Stimulated activated CD4-positive, alpha-beta T cell treated with anti-CD3 and anti-CD28 coated beads, TNF-alpha, amount 100 ng/mL, for 1 hour (primary cell): ENCODE measurements at places on chromosomes 1 and 21.

- no peak for DNase-seq
Observed at GRCh38 chr1:58592522-58593134, 15.6 kb upstream of the TACSTD2 start.

GRCh38 chr1:224852901-224853568 lies 76.4 kb upstream of the DNAH14 start:
- no peak for DNase-seq

- no peak for DNase-seq
Observed at GRCh38 chr1:145937436-145937835, 10.2 kb upstream of the RBM8A start.

DNA sequence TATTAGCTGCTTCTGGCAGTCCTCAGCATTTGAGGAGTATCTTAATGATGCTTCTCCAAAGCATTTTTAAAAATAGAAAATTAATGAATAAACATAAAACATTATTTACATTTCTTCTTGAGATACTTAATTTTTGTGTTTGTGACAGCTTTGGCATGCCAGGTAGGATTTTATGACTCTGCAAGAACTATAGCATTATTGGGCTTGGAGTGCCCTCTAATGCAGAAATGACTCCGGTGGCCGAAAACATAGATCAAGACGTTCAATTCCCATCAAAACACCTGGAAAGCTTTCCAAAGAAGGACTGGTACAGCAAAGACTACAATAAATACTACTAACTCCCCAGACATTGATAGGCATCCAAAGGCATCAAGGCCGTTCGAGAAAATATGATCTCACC lies 366.4 kb upstream of the CXADR start:
- DNase-seq = no peak

GRCh38 chr1:30472009-30472408 lies 251.4 kb downstream of the MATN1 start:
- no peak for DNase-seq

DNA sequence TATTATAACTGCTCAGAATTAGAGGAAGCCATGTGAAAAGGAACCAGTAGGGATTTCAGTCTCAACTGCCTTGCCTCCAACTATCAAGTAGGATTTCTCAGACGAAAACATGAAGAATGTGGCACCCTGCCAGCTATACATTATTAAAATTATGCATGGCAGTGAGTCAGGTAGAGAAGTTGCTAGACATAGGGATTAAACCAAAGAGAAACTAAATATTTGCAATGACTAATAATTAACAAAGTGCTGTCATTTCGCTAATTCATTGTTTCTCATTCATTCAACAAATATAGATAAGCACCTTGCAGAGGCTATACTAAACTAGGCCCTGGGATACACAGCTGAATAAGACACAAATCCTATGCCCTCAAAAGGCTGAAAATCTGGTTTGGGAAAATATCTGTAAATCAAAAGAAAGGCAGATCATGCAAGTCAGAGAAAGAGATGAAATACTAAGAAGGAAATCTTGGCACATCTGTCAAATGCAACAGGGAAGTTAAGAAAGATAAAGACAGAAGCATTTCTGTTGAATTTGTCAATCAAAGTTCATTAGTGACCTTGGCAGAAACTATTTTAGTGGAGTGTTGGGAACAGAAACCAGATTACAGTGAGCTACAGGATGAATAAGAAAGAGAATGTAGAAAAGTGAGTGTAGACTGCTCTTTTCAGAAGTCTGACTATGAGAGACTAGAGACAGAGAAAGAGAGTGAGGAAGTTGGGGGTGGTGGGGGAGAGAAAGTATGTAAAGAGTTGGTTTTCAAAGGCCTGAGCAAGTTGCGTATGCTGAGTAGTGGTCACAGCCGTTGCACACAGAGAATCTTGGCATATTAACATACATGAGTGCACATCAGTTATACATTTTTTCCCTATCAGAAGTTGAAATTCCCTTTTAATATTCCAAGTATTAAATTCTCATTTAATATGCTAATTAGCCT lies 14.7 kb upstream of the NBPF11 start:
- no peak for DNase-seq

- no peak for DNase-seq
Observed at GRCh38 chr21:38384675-38385426, 113.4 kb downstream of the ERG start.

GRCh38 chr1:158810311-158810710 lies 20.8 kb upstream of the MNDA start:
- no peak for DNase-seq

DNA sequence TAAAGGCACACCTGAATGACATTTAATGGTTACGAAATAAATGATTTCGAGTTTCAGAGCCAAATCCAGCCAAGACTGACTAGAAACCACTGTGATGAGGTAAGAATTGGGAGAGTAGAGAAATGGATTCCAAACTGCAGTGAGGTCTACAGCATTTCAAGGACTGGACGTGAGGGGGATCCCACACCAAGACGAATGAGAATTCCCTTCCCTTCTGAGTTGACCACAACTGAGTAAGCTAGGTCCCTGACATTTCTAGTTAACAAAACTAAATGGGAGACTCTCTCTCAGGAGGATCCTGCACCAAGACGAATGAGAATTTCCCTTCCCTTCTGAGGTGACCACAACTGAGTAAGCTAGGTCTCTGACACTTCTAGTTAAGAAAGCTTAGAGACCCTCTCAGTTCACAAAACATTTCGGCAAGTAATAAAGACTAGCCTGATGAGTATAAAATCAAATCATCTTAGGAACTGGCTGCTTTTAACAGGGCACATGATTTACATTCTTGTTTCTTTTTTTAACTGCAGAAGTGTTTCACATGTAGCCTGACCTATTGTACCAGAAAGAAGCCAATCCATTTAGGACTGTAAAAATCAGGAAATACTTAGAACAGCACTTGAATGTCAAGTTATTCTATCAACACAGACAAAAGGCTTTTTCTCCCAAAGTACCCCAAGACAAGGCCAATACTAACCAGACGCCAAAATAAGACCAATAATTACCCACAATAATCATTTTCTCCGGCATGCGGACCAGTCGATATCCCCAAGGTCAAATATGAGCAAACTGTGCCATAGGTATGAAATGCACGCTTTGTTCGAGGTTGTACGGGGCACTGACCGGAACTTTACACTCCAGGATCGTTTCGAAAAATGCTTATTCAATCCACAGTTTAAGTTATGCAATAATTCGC lies 1.4 kb upstream of the SPATA1 start:
- DNase-seq = no peak

- no peak for DNase-seq
Observed at GRCh38 chr1:222547260-222547614, 667 bp downstream of the HHIPL2 start.

- DNase-seq = no peak
Observed at GRCh38 chr1:191886977-191887376, 271.3 kb upstream of the RGS18 start.
